ENCODE measurements at places on chromosomes 16 and 17.

GRCh38 chr16:56664506-56664905, 3.4 kb downstream of the MT1G start:
- DNase-seq, result no peak

- no peak for DNase-seq
Measured at GRCh38 chr17:56870081-56870651, 36.2 kb downstream of the DGKE start.

- no peak for DNase-seq
Measured at GRCh38 chr16:72996291-72997062, 51.5 kb downstream of the ZFHX3 start.

GRCh38 chr17:28340374-28340773, 4.8 kb downstream of the TNFAIP1 start:
- DNase-seq, result no peak

- no peak for DNase-seq
Measured at GRCh38 chr16:87006021-87006420, 311.2 kb downstream of the C16orf95 start.

DNA sequence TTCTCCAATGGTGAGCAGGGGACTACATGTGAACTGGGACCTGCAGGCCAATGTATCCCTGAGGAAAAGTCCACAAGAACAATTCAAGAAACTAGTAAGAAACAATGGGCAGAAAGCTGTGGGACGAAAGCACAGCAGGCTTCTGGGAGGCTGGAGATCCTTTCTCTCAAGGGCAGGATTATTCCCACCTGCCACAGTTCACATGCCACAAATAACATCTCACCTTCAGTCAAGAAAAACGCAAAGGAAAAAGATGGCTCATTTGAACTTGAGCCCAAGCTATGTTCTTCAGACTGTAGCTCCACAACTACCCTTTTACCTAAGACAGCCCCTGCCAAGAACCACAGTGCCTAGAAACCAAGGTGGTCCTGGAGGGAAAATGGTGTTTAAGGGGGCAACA, 13.0 kb downstream of the HAS3 start:
- no peak for DNase-seq

Measured in iris pigment epithelial cell (primary cell).